Stimulated activated CD8-positive, alpha-beta memory T cell treated with anti-CD3 and anti-CD28 coated beads, Interleukin-2, amount 100 ng/mL, for 48 hours (primary cell): ENCODE measurements at places on chromosomes 7 and 10.

- no peak for DNase-seq
Observed at GRCh38 chr7:42548816-42549611, 312.0 kb upstream of the GLI3 start.

DNA sequence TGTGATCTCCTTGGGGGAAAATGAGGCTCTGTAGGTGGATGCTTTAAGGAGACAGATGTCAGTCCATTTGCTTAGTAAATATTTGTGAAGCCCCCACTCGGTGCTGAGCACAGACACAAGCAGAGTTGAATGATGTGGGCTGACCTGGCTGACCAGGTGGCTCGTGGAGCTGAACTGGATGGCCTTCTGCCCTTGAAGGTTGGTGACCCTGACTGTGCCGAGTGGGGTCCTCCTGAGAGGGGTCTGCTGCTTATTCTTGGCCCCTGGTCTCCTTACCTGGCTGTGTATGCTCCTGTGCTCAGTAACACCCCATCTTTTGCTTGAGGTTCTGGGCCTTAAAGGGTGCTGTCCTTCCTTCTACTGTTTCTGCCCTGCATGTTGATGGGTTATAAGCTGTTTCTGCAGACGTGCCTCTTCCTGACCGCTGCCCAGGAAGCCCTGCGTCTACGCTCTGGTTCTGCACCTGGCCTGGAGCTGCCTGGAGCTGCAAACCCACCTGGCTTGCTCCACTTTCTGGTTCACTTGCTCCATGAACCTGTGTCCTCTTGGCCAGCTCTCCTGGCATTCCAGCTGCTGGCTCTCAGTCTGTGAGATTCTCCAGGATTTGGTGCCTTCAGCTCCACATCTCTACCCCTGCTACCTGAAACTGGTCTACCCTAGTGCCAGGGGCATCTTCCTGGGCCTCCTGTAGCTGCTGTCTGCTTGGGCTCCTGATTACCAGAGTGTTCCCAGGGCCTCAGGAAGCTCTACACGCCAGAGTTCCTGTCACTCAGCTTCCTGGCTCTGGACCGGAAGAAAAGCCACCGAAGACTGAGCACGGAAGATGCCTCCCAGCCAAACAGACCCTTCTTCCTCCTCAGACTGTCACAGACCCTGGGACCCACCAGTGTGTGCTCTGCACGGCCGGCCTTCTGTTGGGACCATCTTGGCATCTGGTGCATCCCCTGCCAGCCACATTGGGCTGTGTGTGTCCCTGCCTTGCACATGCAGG, 76.5 kb downstream of the ADCY1 start:
- DNase-seq: no peak

DNA sequence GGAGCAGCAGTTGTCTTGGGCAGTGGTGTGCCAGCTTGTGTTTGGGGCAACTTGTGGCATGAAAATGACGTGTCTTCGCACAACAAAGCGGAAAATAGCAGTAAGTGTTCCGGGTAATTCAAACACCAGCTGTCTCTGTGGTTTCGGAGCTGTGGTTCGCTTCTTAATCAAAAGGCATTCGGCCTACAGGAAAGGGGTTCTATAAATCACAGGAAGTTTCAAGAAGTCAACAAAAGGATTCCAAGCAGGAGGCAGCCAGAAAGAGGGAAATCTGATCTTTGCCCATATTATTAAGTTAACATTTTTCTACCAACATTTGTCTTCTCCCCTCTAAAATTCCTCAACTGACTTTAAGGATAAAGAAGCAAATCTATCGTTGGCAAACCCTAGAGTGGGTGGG, 353.4 kb downstream of the FGFR2 start:
- no peak for DNase-seq

DNA sequence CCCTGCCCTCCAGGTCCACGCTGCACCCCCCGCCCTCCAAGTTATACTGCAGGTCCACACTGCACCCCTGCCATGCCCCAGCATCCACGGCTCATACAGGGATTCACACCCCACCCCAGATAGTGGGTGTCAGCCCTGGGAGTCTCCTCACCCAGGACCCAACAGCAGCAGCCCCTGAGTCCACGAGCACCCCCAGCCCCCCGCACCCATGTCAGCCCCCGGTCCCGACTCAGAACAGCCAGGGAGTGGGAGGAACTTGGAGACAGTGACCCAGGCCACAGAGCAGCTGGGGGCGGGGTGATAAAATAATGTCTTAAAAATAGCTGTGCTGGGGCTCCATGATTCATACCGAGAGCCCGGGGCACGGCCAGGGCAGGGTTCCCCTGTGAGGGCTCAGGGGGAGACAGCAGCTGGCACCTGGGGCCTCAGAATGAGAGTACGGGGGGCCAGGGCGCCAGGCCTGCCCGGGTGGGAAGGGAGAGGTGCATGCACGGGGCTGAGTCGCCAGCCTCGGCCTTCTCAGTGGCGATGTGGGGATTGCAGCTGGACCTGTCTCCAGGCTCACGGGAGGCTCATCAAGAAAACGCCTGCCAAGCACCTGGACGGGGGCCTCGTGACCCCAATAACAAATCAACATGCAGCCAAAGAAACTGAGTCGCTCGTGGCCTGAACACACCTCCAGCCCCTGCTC, 29.8 kb downstream of the ADAP1 start:
- peak; percentile 66 for DNase-seq

DNA sequence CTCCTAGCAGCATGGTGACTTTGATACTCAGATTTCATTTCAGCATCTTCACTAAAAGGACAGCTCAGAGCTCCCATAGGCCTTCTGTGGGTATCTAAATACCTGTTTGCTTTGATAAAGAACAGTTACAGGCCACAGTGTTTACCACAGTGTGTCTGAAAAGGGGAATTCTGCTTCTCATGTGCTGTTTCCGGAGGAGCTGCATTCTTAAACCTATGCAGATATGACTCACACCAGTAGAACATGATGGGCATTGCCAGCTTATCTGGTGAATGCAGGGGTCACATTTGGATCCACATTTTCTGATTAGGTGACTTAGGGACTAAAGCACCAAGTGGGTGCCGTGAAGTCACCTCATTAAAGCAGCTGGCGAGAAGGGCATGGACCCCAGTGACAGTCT, 52.6 kb downstream of the TRRAP start:
- DNase-seq: no peak

DNA sequence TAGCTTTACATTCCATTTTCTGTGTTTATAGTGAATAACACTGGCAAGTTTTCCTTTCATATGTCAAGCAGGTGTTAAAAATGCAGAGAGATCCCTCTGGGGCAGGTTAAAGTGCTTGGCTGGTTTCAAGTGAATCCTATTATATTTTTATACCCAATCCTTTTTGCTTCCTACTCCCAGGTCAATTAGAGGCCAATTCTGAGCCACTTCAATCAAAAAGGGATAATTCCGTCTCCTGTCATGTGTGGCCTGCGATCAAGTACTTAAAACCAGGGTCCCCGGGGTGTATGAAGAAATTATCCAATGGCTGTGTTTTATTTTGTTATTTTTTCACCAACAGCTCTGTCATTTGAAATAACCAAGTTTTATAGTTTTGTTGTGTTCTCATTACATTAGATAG, 313.2 kb downstream of the PRPF18 start:
- DNase-seq: no peak

GRCh38 chr7:31583942-31584341, 70.1 kb downstream of the ITPRID1 start:
- no peak for DNase-seq
